ENCODE measurements at places on chromosomes 4 and X.

DNA sequence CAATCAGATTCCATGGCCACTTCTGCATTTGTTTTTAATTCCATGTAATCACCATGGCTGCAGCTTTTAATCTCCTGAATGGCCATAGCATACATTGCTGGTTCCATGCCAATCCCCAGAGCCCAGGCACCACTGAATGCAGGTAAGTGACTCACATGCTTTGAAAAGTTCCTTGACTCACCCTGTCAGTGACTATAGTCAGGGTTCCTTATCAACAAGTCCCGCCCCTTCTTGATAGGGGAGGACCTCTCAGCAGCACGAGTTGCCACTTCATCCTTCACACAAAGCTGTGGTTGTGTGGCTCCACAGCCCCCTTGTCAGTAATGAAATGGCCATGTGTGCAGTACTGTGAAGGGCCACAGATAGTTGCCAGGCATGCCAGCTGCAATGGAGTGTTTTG is 516.6 kb downstream of the PPARGC1A start:
- no peak for DNase-seq

- DNase-seq = no peak
Observed at GRCh38 chr4:7019367-7019766, 23.8 kb upstream of the TADA2B start.

DNA sequence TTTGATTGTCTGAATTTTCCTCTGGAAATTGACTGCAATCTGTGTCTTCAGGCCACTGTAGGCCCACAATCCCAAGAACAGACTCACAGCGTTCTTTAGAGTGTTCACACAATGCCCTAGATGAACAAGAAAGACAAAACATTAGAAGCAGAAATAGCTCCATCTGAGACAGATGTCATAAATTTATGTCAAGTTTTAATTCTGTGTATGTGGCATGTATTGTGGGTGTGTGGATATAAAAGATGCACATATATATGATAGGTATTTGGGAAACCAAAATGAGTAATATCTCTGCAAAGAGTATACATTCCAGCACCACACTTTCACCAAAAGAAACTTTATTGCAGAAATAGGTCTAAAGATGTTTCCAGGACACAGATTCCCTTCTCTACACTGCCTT is 176.1 kb downstream of the CORIN start:
- DNase-seq = no peak

- DNase-seq = no peak
Observed at GRCh38 chr4:155187989-155188388, 20.4 kb upstream of the NPY2R start.

GRCh38 chrX:37813570-37813969 is 33.7 kb downstream of the CYBB start:
- no peak for DNase-seq

- DNase-seq = no peak
Observed at GRCh38 chrX:103791826-103792485, 15.3 kb downstream of the PLP1 start.

DNA sequence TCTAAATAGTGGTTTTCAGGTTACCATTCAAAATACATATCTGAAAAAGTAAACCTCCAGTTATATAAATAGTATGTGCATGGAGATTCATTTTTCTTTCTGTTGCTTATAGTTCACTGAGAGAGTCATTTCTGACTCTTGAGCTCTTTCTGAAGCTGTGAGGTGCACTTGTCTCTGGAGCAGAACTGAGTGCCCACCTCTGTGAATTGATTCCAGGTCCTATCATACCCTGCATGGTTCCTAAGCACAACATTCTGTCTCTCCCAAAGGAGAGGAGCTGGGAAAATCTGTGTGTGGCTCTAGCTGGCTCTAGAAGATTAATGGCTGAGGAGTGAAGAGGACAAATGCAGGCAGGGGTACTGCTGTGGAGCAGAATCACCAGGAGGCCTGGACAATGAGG is 161.6 kb upstream of the HCCS start:
- DNase-seq = no peak

GRCh38 chr4:94378047-94378446 is 35.4 kb upstream of the HPGDS start:
- DNase-seq = no peak

DNA sequence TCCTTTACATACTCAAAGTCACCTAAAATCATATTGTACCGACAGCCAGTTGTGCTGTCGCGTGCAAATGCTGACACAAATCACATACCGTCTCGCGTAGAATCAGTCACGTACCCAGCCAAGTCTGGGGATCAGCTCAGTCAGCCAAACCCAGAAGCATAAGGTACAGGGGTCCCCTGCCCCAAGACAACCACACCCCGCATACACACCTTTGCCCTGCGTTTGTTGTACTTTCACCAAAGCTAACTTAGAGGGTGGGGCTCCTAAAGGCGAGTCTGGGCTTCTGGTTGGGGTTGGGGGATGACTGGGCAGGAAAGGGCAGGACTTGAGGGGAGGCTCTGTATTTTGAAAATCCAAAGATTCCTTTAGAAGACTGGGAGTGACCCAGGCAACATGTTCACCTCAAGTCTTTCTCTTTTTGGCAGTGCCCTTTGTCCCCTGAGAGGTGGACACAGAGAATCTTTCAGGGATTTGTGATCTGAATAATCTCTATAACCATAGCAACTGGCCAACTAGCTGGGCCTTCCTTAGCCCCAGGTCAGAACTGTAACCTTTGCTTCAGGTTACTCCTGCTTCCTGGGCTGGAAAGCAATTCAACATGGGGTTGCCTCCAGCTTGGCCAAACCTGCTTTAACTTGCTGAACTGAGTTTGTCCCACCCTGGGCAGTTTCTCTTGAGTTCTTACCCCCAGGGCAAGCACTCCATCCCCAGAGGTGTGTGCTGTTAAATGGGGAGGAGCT is 992 bp downstream of the GDPD2 start:
- DNase-seq = no peak

- DNase-seq = no peak
Observed at GRCh38 chr4:8040607-8041006, 100.9 kb upstream of the AFAP1 start.

GRCh38 chr4:144461906-144462305 is 184.1 kb upstream of the HHIP start:
- no peak for DNase-seq

GRCh38 chr4:167379076-167379835 is 145.0 kb upstream of the SPOCK3 start:
- no peak for DNase-seq

All from T47D (cell line).